ENCODE measurements at places on chromosomes 11 and 22.

DNA sequence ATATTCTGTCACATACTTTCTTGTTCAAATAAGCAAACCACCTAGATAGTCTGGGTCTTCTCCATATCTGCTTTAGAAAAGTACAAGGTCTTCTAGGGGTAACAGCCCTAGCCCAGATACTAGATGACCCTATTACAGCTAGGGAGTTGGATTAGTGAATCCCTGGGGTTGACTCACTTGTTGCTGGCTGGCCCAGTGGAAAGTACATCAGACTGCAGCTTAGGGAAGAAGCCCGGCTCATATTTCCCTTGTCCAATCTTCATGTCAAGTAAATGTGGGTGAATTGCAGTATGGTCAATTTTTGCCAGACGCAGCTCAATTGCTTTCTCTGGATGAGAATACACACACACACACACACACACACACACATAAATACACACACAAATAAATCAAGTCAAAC, 79.1 kb upstream of the SCUBE2 start:
- DNase-seq, result no peak

DNA sequence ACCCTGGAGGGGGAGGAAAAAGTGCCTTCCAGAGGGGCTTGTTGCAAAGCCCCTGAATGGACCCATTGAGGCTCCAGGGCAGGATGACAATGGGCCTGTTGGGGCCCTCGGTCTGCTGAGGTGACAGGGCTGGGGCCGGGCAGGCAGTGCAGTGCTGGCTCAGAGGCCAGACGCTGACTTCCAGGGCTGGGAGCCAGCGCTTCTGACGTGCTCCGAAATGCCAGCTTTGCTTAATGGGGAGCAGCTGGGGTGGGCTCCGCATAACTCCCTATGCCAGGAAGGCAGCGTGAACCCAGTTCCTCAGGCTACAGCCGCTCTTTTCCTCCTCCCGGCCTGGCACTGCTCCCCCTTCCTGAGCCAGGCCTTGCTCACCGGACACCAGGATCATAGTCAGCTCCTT, 17.7 kb downstream of the NAV2 start:
- DNase-seq, result no peak

GRCh38 chr11:114564831-114565230, 5.2 kb upstream of the NXPE1 start:
- no peak for DNase-seq

- DNase-seq, result no peak
These were observed 55.2 kb downstream of the CABIN1 start for GRCh38 chr22:24066260-24066659.

DNA sequence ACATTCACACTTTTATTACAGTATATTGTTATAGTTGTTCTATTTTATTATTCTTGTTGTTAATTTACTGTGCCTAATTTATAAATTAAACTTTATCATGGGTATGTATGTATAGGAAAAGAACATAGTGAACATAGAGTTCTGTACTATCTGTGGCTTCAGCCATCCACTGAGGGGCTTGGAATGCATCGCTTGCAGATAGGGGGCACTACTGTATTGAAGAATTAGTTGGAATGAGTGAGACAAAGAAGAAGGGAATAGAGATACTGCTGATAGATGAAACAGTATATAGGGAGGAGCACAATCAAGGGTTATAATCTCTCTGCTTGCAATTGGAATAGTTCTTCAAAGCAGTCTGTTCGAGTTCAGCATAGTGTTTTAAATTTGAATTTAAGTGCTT, 432.2 kb downstream of the RAB38 start:
- DNase-seq, result no peak

- no peak for DNase-seq
These were observed 54.7 kb upstream of the CTTN start for GRCh38 chr11:70343636-70344035.

GRCh38 chr11:130066338-130066737, 3.4 kb upstream of the APLP2 start:
- no peak for DNase-seq

DNA sequence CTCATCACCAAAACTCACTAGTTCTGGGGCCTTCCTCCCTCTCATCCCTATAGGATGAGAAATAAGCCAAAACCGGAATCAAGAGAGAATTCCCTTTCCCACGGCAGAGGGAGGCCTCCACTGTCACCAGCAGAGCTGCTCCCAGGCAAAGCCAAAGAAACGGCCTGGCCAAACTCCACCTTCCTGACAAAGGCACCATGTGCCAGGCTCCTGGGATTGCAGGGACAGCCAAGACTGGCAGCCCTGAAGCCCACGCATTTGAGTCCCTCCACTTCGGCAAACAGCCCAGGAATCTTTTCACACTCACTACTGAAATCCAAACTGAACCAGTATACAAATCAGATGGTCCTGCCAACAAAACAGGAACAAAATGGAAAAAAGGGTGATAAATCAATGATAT, 6.1 kb downstream of the SMCO4 start:
- no peak for DNase-seq

All from activated CD4-positive, alpha-beta T cell treated with anti-CD3 and anti-CD28 coated beads, Interleukin-10, Interleukin-2, amounts not matched to agents 100 ng/mL and 50 ng/mL, durations not matched to agents 16 hours and 8 hours (primary cell).